ENCODE measurements at places on chromosomes 7 and 10.
A peak's percentile ranks its signal among the peaks of the same experiment; 100 is the strongest.

- no peak for DNase-seq
These were observed 21.8 kb downstream of the ELFN1 start for GRCh38 chr7:1691601-1692514.

GRCh38 chr7:159011722-159012022, 133.0 kb downstream of the VIPR2 start:
- DNase-seq: no peak

DNA sequence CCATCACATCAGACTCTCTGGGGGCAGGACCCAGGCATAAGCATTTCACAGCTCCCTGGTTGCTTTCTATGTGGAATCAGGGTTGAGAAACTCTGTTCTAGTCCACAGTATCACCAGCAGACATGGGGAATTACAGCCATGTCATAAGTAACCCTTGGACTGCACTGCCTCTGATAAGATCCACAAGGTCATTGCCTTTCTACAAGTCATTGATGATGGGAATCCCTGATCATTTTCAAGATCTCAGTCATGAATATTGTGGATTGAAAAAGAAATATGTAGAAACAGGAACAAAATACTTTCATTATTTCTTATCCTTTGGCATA, 304.1 kb downstream of the KLF6 start:
- DNase-seq: no peak

GRCh38 chr7:103592844-103593243, 146.8 kb upstream of the SLC26A5 start:
- DNase-seq: no peak

- no peak for DNase-seq
These were observed 275.2 kb downstream of the AUTS2 start for GRCh38 chr7:69873512-69873911.

GRCh38 chr7:90923541-90923997, 327.4 kb downstream of the CDK14 start:
- DNase-seq: no peak

DNA sequence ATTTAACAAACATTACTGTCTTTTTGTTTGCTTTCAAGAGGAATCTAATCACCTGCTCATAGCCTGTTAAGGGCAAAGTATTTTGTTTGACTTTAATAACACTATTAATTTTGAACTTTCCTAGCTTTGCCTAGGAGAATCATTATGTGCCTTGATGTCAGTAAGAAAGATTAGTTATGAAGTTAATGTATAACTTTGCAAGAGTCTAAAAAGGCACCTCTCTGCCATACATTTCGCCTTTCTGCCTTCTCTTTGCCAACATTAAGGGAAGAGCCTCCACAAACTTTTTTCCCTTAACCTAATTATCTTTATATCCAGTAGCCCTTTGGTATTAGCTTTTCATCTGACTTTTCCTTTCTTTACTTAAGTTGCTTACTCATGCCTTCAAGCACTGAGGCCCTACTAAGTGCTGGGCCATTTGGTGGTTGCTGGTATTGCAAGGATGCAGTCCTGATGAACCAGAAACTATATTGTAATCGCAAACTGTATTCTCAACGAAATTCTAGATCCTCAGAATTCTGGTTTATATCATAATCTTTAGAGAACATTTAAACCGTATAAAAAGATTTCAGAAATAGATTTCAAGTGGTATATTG, 108.5 kb downstream of the SND1 start:
- no peak for DNase-seq

DNA sequence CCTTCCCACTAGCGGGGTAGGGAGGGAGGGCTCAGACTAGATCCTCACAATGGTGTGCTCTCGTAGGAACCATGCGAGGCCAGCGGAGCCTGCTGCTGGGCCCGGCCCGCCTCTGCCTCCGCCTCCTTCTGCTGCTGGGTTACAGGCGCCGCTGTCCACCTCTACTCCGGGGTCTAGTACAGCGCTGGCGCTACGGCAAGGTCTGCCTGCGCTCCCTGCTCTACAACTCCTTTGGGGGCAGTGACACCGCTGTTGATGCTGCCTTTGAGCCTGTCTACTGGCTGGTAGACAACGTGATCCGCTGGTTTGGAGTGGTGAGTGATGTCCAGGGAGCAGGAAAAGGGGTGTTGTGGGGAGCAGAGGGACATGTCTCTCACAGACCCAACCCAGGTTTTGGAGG, 5.6 kb downstream of the ZDHHC16 start:
- DNase-seq: no peak

GRCh38 chr7:40822861-40823260, 688.1 kb downstream of the SUGCT start:
- DNase-seq: no peak

DNA sequence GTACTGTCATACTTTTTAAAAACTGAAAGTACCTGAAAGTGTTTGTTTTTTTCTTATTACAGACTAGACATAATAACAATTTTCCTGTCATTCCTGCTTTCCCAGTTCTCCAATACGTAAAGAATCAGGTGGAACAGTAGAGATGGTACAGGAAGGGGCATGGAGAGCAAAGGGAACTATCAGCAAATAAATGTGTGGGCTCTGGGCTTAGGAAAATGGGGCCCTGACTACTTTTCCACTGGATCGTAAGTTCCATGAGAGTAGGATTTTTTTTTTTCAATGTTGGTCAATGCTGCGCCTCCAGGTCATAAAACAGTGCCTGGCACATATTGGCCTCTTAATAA, 15.2 kb upstream of the FAS start:
- no peak for DNase-seq

GRCh38 chr7:5229451-5230264, 39.6 kb downstream of the WIPI2 start:
- no peak for DNase-seq

GRCh38 chr10:32139223-32140073, 83.2 kb upstream of the KIF5B start:
- DNase-seq: peak; percentile 27

DNA sequence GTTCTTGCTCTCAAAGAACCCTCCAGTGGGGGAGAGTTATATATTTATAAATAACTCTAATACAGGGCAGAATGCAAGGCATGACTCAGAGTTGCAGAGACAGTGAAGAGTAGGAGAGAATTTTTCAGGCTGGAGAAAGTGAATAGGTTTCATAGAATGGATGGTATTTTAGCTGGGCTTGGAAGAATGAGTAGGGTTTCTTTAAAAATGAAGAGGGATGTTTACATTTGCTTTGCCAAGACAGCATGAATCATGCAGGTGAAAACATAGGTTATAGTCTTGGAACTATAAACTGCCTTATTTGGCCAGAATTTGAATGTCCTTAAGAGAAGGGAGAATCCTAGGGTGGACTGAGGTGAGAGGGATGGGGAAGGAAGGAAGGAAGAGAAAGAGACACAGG, 124.8 kb downstream of the CPED1 start:
- no peak for DNase-seq

GRCh38 chr10:124473070-124473469, 11.4 kb downstream of the LHPP start:
- DNase-seq: no peak

DNA sequence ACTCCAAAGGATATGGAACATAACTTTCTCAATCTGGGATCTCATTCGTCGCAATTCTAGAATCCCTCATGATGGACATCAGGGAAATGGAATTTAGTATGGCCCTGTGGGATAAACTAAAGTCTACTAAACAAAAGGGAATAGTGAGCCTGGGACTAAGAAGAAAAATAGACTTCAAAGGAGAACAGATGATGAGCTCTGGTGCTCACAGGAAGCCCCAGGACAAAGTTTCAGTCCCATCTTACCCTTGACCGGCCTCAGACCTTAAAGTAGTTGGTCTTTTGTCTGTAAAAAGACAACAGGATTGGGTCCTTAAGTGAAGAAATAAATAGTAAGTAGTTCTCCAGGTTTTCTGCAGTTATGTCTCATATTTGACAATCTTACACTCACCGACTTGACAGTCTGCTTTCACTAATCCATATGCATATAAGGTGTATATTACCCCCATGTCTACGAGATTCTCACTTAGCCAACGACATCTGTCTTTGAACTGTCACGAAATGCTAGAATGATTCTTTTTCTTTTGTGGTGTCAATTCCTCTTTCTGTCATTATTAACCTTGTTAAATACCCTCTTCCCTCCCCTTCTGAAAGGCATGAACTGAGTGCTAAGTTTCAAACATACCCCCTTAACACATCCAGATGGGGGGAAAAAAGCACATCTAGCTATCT, 10.9 kb upstream of the IKZF1 start:
- DNase-seq: no peak

DNA sequence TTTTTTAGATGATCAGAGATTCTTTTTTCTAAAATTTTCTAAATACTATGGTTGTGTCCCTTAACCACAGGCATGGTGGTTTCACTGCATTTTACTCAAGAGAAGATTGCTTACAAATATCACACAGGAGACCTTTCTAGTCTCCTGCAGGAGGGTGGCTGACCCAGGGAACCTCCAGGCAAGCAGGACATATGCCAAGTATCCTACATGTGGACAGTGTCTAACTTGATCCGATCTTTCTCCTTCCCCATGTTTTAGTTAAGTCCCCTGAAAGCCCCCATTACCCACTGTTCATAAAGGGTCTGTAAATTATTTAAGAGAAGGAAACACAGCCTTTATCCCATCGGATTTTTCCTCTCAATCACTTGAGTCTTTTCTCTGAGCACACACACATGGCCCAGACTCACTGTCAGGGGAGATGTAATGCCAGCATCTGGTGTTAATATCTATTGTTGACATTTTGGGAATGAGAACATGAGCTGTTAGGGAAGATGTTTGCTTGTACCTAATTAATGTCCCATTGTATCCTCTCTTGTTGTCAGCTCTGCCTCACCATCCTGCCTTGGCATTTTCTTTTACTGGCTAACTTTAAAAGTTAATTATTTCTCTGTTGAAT, 755.2 kb downstream of the AUTS2 start:
- no peak for DNase-seq

DNA sequence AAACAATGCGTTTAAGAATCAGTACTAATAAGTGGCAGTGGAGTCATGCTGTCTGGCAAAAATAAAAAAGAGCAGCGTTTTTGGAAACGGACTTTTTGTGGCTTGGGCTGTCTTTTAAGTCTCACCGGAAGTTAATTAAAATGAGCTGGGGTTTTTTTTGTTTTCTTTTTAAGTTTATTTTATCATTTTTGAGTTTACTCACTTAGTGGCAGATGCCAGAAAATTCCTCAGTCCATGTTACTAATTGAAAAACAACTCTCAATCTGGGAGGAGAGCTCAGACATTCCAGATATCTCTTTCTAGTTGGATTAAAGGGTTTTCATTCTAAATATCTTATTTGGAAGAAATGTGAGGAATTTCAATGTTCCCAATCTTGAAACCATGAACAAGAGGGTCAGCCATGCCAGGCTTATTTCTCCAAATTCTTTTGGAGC, 133.8 kb upstream of the AGR3 start:
- DNase-seq: no peak

GRCh38 chr10:126491476-126491875, 103.2 kb upstream of the ADAM12 start:
- no peak for DNase-seq

DNA sequence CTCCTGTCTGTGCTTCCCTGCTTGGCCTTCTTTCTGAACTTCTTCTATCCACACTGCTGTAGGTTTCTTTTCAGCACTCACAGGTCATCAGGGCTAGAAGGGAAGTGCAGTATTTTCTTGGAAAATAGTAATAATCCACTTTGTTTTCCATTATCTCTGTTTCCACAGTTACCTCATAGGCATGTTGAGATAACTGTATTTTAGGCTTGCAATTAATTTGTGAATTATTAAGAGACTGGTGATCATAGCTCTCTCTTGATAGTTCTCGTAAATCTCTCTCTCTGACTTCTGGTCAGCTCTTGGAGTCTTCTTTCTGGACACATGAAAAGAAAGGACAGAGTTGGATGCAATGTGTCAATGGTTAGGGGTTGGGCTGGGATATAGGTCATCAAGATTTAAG, 243.6 kb upstream of the IGFBP3 start:
- DNase-seq: no peak

DNA sequence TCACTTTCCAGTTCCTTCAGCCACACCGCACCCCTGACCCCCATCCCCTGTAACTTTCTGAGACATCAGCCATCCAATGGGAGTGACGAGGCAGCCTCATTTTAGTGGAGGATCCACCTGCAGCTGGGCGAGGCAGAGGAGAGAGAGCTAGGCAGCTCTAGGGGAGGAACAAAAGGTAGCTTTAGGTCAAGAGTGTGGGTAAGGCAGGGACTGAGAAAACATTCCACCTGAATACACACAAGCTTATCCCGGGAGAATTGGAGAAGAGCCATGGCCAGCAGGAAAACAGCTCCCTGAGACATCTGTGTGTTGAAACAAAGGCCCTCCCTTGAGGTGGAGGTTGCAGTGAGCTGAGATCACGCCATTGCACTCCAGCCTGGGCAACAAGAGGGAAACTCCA, 6.7 kb upstream of the KLRG2 start:
- DNase-seq: no peak

- no peak for DNase-seq
These were observed 170.1 kb downstream of the DOCK4 start for GRCh38 chr7:112036071-112036470.

GRCh38 chr7:157474685-157475084, 137.9 kb downstream of the DNAJB6 start:
- peak; percentile 72 for DNase-seq

- no peak for DNase-seq
These were observed 110.7 kb downstream of the VIPR2 start for GRCh38 chr7:159033956-159034355.

DNA sequence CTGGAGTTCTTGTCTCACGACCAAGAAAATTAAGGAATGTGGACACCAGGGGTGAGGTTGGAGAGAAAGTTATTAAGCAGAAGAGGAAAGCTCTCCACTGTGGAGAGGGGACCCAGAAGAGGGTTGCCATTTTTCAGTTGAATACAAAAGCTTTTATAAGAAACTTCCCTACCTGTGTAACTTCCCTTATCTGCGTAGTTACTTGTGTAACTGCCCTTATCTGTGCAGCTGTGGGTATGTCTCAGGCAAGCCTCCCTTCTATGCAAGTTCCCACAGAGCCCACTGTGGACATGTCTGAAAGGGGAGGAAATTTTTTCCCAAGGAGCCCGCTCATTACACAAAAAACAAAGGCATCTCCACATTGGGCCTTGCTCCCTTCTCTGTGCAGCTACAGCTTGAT, 94.9 kb downstream of the SVOPL start:
- DNase-seq: no peak

- DNase-seq: no peak
These were observed 221.5 kb upstream of the AOAH start for GRCh38 chr7:36945612-36946400.

DNA sequence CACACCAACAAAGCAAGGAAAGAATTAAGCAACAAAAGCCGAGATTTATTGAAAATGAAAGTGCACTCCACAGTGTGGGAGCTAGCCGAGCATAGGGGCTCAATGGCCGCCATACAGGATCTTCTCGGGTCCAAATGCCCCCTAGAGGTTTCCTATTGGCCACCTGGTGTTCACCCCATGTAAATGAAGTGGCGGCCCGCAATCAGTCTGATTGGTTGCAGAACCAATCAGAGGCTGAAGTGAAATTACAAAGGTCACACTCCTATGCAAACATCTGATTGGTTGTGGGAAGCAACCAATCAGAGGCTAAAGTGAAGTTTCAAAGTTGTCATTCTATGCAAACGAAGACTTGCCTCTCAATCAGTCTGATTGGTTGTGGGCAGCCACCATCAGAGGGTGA, 61.8 kb upstream of the SLC35B4 start:
- no peak for DNase-seq

- DNase-seq: peak; percentile 79
These were observed 76.0 kb downstream of the DENND2A start for GRCh38 chr7:140564643-140565042.

All from BE2C (cell line).